ENCODE measurements at places on chromosomes 2 and 18.

DNA sequence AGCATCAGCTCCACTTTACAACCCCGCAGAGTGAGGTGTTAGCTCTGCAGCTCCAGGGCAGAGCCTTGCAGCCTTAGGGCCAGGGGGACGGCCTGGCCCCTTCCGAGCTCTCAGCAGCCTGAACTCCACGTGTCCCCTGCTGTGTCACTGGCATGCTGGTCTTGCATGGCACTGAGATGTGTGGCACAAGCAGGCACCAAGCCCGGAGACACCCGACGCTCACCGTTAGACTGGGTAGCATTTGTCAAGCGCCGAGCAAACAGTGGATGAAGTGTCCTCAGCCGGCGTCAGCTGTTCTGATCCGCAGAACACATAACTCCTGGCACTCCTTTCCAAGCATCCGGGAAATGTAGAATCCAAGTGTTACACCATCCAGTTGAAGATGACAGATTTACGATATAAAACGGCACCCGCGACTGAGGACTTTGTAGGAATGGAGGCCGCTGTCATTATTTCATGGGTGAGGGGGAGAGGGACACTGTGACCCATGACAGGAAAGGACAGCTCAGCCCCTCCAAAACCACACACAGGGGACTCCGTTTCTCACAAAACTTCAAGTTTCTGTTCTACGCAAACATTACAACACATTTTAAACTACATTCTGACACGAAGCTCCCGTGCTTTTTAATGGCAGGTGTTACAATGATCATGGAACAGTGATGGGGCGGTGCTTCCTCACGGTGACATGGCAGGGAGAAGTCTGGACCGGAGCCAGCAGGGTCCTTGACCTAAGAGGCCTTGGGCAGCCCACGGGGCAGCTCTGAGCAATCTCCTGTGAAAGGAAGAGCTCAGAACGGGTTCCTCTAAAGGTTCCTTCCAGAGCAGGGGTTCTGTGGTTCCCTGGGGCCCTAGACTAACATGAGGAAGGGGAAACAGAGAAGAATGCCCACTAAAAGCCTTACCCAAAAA lies 89.4 kb downstream of the HDAC4 start:
- DNase-seq = no peak

GRCh38 chr2:172484706-172485105 lies 57.3 kb downstream of the ITGA6 start:
- DNase-seq = no peak

GRCh38 chr2:55877087-55877436 lies 46.5 kb downstream of the EFEMP1 start:
- no peak for DNase-seq

DNA sequence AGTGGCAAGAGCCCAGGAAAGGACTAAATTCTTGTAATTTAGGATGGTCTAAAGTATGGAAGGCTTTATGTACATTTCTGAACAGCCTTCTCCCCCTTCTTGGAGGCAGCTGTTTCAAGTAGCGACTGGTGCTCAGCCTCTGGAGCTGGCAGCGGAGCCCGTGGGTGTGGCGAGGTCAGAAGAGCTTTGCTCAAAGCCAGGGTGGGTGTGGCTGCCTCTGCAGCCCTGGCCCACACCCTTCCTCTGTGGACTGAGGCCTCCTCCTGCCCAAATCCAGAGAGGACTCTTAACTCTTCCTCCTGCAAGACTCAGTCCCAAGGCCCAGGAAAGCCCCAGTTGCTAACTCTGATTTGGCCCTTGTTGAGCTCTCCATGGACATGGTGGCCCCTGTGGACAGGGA lies 202.1 kb upstream of the REV1 start:
- no peak for DNase-seq

GRCh38 chr2:69299772-69300516 lies 87.1 kb downstream of the GFPT1 start:
- DNase-seq = no peak

GRCh38 chr2:106183101-106183696 lies 10.9 kb downstream of the UXS1 start:
- DNase-seq = no peak

DNA sequence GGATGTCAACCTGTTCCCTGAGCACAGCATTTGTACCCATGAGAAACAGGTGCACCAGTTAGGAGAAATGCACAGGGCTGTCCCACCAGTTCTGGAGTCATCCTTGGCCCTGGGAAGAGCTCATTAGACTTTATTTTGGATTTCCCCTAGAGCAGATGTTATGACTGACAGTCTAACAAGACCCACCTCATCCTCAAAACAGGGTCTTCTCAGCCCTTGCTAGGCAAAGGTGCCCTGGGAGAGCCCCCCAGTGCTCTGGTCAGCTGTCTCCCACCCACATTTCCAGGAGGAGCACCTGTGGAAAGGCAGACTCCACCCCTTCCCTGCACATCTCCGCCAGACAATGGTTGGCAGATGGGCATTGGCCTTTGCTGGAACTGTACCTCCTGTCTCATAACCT lies 5.7 kb upstream of the SP100 start:
- no peak for DNase-seq

DNA sequence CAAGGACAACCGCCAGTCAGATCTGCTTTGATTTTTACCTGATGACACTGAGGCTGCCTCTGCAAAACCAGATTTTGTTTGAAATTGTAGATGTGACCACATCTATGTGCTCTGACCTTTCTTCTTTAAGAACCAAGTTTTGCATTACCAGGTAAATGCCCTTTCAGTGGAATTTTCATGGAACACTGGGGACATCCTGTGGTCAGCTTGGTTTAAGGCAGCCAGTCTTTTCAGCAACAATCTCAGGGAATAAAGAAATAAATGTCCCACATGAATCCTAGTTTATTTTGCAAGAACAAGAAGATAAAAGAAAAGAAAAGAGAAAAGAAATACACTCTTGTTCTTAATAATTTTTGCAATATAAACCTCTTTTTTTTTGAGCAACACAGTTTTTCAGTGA lies 90.6 kb downstream of the POU3F3 start:
- DNase-seq = no peak

- DNase-seq = no peak
Measured at GRCh38 chr2:32061973-32062861, 1.1 kb upstream of the SPAST start.

- DNase-seq = no peak
Measured at GRCh38 chr2:10620481-10620880, 69.3 kb downstream of the NOL10 start.

DNA sequence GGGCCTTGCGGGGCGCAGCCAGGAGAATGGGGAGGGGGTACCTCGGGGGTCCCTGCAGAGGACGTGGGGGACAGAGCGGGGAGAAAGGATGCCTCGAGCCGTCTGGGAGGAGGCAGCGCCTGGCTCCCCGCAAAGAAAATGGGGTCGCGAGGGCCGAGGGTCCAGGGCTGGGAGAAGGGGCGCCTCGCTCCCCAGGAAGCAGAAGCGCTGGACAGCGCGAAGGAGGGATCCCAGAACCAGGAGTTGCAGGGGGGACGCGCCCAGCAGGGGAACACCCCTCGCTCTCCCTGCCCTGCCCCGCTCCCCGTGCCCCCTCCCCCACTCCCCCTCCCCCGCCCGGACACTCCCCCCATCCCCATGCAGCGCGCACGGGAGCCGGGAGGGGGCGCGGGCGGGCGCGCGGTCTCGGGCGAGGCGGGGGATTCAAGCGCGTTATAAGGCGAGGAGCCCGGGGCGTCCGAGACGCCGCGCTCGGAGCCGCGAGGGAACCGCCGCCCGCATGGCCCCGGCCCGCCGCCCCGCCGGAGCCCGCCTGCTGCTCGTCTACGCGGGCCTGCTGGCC lies at the start of gene ERFE:
Gene ERFE (plus strand): TSS at position 462 of the 562 bp plus-strand sequence. CDS start 38 bp downstream, at position 500.
- DNase-seq = no peak

DNA sequence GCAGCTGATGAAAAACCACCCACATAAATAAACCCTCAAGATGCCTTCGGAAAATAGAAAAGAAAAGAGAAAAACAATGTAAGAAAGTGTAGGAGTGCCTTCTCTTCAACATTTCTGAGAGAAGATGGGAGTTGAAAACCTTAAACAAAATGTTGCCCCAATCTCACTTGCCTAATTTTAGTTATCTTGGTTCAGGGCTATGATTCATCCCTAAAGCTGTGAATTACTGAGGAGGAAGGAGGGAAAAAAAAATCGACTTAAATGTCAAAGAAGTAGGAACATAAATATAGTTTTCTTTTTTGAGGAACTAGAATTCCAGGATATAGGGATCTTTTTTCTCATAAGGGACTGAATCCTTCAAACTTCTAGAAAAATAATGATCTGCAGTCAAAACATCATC lies 360.3 kb downstream of the TGIF1 start:
- no peak for DNase-seq

DNA sequence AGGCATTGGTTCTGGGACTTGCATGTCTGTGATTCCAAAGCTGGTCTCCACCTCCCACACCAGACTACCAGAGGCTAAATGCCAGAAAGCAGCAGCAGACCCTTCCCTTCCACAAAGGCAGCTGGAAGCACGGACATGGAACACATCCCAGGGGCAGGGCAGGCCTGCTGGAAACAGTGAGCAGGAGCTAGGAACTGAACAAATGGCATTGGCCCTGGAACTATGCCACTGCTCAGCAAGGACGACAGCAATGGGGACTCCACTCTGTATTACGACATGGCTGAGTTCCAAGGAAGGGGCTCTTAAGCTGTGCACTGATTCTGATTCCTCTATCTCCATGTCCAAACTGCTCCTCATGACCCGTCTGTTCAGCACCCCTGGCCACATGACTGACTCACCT lies 77.8 kb upstream of the TFCP2L1 start:
- no peak for DNase-seq

DNA sequence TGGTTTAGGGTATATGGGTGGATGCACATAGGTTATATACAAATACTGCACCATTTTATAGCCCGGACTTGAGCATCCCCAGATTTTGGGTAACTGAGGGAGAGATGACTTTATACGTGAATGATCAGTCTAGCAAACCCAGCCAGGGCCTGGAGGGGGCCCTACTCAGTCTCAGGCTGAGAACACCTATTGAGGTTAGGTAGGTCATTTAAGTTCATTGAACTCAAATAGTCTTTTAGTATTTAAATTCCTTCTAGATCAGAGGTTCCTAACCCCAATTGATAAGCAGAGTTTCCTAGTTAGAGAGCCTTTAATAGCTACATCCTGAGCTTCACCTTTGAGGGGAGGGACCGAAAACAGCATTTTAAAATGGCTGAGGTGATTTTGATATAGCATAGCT lies 487.0 kb downstream of the DCC start:
- no peak for DNase-seq

DNA sequence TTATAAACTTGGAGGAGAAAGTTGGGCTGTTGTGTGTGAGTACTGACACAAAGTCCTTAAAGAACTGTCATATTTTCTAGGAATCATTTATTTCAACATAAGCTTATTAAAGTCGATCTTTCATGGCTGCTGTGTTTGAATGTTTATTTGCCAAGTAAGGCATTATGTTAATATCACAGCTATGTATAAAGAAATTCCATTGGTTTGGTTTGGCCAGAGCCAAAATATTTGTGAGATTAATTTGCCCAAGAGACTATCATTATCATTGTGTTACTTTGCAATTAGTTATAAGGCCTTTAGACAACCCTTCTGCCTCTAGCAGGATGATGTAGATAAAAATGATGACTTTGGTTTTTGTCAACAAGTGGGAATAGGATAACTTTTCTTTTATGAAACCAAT lies 240.6 kb upstream of the NT5C1B start:
- no peak for DNase-seq

All from activated CD4-positive, CD25-positive, alpha-beta regulatory T cell treated with anti-CD3 and anti-CD28 coated beads, Interleukin-2, amount 50 U/mL, for 16 hours (primary cell).